ENCODE measurements at places on chromosomes 1 and 21. TPM values are rescaled to one million over a fixed set of nuclear protein-coding genes. Genes with fewer than 3 reads are reported as not detected.
A peak's percentile ranks its signal among the peaks of the same experiment; 100 is the strongest.

- peak; percentile 50 for DNase-seq
Measured at GRCh38 chr1:92599184-92599583, 112.5 kb upstream of the GFI1 start.

GRCh38 chr1:226578946-226579578 lies 30.5 kb downstream of the STUM start:
- DNase-seq: no peak

DNA sequence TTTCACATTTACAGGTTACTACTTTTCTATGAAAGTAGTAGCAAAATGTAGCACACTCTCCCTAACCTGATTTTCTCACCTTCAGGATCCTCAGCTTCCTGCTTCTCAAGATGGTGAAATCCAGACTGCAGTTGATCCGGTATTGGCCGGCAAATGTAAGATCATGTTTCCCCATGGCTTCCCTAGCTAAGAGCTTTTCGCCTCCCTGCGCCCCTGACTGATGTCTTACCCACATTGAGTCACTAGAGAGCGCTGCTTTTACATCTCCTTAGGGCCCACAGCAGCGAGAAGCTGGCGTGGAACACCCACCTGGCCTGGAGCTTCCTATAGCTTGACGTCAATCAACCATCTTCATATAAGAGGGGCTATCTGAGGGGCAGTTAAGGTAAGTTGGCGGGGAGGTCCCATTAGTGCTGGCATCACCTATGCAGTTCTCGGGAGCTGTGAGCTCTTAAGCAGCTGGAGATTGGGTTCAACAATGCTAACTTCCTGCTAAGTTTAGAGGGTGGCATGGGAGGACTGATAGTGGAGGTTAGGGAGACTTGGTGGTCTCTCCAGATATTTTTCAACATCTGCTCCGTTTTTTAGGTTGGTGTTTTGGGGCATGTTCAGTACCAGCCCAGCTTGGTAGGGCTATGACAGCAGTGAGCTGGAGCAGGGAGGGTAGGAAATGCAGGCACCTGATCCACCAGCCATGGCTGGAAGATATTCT lies 5.5 kb downstream of the PTPN7 start:
- DNase-seq: peak; percentile 82

GRCh38 chr1:160706526-160707235 lies 4.9 kb downstream of the CD48 start:
- DNase-seq: no peak

The KCNJ10 gene
- 0.26 TPM for total RNA-seq

The RPTN gene
- total RNA-seq: not detected

The CRYAA gene
- total RNA-seq: not detected
